ENCODE measurements at places on chromosomes 7 and 10. TPM values are rescaled to one million over a fixed set of nuclear protein-coding genes. Genes with fewer than 3 reads are reported as not detected.

Gene ABCB1
- 14.1 TPM for total RNA-seq

Gene DGKI
- 0.34 TPM for total RNA-seq

Gene CREM
- total RNA-seq = 16.8 TPM

Gene GIMAP7
- 45.0 TPM for total RNA-seq

DNA sequence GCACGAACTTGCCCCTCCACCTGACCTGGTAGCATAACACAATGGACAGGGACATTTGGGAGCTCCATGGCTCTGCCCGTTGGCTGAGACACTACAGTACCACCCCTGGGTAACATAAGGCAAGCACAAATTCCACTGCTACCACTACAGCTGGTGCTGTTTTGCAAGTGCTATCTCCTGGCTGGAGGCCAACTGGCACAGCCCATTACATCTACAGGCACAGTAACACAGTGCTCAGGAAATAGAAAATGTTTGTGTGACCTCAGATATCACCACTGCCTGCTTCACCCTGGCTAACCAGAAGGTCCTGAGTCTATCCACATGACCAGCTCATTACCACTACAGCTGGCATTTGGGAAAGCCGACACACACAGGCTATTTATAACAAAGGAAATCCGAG is 631.1 kb upstream of the MBL2 start:
- no peak for DNase-seq

DNA sequence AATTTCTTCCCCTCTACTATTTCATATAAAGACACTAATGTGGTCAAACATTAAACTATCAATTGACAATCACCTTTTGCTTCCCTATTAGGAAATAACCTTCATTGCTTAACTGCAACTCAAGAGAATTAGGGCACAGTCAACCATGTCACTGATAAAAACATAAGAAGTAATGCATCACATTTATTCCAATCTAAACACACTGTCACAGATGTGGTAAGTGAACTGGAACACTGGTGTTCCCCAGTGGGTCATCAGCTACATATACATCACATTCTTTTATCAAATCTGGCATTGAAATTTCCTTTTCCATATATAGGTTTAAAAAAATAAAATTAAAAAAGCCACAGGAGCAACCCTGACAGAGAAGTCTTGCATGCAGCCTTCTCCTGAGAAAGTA is 3.7 kb downstream of the TRIL start:
- DNase-seq = no peak

- DNase-seq = no peak
These were observed 14.3 kb downstream of the PTPRN2 start for GRCh38 chr7:158573310-158573709.

DNA sequence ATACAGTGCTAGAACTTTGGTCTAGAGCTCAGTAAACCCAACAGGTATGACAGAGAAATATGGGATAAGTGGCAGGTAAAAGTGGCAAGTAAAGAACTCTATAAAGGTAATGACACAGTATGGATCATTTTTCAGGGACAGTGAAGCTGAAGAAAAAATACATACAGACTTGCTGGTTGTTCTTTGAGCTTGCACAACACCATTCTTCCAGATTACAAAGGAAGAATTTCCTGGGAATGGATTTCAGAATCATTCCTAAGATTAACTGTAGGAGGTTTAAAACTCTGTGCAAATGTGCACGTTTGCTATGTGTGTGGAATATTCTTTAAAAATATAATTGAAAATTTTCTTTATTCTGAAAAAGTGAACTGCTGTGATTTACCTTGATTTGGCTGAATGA is 36.0 kb downstream of the PHF14 start:
- DNase-seq = no peak

Data from upper lobe of left lung (tissue), 6 donors.